CD4-positive, alpha-beta T cell treated with Interleukin-10 for 1 hour (primary cell): ENCODE measurements at places on chromosomes 1 and 21.
A peak's percentile ranks its signal among the peaks of the same experiment; 100 is the strongest.

DNA sequence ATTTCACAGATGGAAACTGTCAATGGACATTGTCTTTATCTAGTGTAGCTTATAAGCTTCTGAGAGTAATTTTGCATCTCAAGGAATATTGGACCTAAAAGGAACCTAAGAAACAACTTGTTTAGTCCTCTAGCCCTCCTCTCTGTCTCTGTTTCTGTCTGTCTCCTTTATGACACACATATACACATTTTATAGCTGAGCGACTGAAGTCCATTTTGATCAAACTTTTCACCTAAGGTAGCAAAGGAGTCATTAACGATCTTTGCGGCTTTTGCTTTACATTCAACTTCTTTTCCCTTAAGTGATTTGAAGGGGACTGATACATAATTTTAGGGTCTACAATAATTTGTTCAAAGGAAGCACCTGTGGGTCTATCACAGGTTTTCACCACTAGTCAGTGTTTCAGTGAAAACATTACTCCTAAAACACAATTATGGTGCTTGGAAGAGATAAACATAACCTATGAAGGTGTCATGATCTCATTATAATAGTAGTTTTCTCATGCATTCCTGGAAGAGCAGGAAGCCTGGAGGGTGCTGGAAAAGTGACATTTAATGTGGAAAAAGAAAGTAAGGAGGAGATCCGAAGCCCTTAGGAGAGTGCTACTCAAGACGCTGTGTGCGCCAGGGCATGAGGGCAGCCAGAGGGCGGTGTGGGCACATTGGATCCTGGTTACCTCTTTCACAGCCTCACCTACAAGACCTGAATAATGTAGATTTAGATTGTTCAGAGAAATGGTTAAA, 248.6 kb downstream of the DNM3 start:
- peak; percentile 68 for DNase-seq

DNA sequence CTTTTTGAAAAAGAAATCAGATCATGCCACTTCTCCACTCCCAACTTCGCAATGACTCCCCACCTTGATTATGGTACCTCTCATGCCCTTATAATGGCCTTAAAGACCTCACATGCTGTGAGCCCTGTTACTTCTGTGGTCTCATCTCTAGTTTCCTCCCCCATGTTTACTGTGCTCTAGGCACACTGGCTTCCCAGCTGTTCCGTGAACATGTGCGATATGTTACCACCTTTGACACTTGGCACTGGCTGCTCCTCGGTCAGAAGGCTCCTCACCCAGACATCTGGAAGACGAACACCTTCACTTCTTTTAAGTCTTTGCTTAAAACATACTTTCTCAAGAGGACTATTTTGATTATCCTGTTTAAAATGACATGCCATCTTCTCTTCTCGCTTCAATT, 14.3 kb upstream of the NTMT2 start:
- DNase-seq, result no peak

DNA sequence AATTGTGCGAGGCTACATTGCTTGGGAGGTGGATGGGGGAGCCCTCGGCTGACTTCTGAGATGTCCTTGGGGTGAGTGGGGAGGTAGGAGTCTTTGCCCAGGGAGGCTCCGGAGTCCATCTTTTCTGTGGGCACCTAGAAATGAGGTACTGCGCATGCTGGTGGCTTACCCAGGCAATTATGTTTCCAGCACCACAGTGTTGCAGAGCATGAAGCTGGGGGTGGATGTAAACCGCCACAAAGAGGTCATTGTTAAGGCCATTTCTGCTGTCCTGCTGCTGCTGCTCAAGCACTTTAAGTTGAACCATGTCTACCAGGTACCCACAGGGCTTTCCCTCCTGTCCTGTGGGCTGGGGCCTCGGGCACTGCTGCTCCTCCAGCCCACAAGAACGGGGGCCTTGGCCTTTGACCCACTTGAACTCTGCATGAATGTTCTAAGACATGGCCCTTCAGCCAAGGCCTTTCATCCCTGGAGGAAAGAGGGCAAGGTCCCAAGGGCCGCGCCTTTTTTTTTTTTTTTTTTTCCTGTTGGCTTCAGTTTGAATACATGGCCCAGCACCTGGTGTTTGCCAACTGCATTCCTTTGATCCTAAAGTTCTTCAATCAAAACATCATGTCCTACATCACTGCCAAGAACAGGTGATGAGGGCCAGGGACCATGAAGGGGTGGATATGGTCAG, 14.6 kb downstream of the STRIP1 start:
- DNase-seq, result no peak

DNA sequence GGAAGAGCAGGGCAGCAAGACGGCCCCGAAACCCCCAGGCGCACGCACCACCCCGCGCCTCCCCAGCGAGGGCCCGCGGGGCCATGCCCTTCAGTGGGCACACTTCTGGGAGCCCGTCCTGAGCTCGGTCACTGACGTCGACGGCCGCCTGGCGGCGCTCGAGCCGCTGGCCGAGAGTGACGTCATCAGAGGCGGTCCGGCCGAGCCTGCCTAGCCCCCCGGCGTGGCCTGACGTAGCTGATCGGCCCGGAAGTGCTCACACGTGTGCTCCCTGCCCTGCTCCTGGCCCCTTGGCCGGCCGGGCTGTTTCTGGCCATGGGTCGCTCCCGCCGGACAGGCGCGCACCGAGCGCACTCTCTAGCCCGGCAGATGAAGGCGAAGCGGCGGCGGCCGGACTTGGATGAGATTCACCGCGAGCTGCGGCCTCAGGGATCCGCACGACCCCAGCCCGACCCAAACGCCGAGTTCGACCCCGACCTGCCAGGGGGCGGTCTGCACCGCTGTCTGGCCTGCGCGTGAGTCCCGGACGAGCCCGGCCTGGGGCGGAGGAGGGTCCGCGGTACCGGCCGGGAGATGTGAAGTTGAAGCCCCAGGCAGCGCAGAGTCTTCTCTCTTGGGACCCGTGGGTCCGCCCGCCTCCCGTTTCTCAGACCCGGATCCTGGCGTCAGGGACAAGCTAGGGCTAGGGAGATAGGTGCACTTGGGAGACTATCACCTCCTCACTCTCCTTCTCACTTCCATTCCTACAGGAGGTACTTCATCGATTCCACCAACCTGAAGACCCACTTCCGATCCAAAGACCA, at the start of gene ZNF593:
Gene ZNF593 (plus strand): TSS at position 240 of the 803 bp plus-strand sequence. CDS start 76 bp downstream, at position 316.
- peak; percentile 91 for DNase-seq

DNA sequence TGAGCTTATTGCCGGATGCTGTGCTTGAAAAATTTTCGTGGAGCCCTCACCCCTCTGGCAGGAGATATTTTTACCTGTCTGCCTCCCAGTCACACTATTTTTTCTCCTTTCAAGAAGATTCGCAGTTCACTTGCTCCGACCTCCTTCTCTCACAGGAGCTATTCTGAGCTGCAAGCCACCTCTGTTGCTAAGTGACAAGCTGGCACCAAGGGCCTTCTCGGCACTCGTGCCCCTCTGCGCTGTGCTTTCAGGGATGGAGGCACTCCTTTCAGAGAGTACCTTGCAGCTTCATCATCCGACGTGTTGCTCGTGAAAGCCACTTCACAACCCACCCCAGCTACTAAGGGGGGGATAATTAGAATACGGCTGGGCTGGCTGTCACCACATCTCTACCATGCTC, 11.6 kb downstream of the SLC6A17 start:
- no peak for DNase-seq

DNA sequence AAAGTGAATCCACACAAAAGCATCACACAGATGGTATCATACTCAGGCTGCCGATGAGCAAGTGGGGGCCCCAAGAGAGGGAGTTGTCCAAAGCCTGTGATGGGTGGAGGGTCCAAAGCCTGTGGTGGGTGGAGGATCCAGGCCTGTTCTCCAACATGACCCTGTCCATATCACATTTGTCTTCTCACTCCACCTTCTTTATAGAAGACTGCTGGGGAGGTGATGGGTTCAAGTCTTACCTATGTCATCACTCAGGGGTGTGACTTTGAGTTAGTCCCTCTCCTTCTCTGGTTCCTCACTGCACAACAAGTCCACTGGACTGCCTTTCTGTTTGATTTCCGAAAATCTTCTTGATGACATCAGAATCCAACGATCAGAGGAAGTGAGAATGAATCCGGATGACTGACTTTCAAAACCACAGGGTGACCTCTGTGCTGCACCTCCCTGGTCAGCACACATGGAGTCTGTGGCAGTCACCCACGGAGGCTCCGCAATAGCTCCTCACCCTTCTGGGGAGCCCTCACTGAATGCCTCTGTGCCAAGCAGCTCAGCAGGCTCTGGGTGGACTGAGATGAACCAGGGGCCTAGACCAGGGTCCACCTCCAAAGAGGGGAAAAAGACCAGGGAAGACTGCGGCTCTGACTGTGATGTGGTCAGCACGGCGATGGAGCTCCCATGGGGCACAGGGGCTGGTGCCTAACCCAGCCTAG, 166.8 kb downstream of the HIVEP3 start:
- peak; percentile 32 for DNase-seq

DNA sequence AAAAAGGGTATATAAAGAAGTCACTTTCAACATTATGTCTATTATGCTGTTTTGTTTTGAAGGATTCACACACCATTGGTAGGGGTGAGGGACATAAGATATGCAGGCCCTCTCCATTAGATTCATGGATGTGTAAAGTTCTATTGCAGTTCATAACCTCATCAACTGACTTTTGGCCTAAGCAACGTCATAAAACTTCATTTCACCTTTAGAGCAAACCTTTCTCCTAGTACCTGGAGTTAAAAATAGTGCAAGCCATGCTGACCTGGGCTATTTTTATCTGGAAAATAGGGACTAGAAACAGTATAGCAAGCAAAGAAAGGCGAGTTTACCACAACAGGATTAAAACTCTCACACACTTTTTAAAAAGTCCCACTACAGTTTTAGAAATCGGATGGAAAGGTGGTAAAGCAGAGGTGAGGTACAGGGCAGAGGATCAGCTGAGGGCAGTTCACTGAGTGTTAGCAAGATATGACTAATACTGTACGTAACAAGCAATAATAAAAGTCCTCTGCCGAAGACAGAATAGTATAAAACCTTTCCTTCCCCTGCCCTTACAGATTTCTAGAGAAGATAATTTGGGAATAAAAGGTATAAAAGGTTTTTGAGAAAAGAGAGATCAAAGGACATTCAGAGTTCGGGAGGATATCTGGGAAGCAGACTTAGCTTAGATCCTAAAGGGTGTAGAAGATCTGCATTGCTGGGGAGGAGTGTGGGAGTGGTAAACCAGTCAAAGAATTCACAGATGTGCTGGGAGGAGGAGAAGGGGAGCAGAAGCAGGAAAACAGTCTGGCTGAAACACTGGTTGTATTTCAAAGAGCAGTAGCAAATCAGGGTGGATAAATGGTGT, 14.3 kb downstream of the EGLN1 start:
- DNase-seq, result no peak

DNA sequence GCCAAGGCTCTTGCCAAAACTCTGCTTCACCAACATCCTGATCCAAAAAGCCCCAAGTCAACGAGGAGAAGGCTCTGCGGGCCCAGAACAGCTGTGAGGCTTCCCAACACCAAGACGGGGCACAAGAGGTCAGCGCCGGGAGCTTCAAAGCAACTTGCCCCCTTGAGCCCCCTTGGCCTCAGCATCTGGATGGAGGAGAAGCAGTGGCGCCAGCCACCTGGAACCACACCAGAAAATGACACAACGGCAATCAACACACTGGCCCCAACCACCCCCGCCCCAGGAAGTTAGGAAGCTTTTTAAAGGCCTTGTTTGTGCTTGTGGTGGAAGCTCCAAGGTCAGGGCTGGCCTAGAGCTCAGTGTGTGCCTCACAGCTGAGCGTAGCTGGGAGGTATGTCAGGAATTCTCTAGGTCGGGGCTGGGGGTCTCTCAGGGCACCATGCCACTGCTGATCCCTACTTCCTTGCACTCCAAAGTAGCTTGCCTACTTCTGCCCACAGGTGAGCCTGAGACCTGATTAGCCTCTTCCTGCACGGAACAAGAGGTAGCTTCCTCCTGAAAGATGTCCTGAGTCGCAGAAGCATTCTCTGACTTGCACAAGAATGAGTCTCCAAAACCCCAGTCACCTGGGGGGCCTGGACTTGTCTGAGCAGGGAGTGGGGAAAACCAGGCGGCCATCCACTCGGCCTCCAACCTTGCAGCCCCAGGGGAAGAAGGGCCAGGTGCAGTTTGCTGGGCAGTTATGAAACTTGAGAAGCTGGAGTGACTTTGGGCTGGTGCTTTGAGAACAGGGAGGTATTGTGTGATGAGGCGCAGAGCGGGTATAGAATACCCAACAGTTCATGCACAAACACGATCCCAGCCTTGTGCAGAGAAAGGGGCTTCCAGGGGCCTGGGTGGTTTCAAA, 9.7 kb upstream of the SRP9 start:
- no peak for DNase-seq

DNA sequence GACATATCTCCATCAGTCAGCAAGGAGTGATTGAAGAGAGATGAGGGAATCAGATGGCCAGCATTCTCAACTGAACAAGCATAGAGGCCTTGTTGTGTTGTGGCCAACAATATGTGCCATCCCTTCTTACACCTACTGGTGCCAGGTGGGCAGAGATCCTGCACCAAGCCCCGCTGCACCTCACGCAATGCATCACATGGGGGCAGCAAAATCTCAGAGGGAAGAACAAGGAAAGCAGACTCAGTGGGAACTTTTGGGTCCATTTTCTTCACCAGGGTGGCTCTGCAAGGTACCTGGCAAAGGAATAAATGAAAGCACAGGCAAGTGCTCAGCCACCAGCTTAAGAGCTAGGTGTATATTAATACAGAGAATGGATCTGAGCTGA, 33.2 kb downstream of the HSD3B2 start:
- no peak for DNase-seq

- DNase-seq, result no peak
Observed at GRCh38 chr1:7236844-7237515, 451.7 kb downstream of the CAMTA1 start.

GRCh38 chr21:46168659-46169386, 13.4 kb upstream of the FTCD start:
- no peak for DNase-seq

DNA sequence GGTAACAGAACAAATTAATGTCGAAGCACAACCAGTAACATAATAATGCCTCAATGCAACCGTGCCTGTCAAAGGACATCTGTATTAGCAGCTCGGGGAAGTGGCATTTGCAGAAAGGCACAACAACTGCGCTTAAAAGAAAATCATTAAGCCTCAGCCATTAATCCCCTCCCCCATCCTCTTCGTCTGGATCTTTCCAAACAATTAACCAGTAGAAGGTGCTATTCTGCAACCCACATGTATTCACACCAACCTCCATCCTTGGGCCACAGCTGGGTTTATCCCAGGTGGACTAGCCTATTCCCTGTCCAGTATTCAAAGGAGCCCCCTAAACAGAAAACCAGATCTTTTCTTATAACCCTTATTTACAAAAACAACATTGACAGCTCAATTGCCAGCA, 2.6 kb downstream of the RERE start:
- no peak for DNase-seq

GRCh38 chr1:155107309-155108264, 20.1 kb upstream of the EFNA1 start:
- no peak for DNase-seq

DNA sequence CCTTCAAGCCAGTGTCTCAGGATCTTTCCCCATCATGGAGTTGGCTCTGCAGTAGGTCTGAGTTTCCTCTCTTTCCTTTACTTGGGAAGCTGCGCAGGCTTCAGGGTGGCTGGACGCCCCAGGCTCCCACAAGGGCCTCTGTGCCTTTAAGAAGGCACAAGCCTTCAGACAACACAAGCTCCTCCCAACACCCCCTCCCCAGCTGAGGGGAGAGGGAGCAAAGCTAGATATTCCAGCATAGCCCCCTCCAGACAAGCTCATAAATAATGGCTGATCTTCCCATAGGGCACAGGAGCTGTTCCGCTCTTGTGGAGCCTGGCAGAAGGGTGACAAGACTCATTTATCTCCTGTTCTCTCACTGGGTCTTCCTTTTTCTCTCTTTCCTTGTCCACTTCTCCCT, 27.9 kb upstream of the ATP2B4 start:
- DNase-seq, result no peak

GRCh38 chr1:94559921-94560320, 18.4 kb upstream of the F3 start:
- DNase-seq, result no peak
